ENCODE measurements at places on chromosomes 3 and 15.

DNA sequence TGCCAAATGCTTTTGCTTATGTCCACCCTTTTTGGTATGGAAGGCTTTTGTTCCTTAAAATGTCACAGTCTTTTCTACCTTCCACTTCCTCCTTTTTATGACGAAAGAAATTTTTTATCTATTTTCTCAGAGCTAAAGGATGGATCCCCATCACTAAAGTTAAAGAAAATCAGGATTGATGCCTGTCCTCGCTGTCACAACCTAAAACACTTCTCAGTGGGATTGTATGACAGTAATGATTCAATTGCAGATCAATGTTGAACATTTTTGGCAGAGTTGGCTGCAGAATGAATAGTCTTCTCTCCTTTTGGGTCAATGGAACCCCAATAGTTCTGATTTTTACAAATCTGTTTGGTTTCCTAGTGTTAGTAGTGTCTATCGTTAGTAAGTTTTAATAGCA, 549.8 kb upstream of the ROBO2 start:
- DNase-seq = no peak

DNA sequence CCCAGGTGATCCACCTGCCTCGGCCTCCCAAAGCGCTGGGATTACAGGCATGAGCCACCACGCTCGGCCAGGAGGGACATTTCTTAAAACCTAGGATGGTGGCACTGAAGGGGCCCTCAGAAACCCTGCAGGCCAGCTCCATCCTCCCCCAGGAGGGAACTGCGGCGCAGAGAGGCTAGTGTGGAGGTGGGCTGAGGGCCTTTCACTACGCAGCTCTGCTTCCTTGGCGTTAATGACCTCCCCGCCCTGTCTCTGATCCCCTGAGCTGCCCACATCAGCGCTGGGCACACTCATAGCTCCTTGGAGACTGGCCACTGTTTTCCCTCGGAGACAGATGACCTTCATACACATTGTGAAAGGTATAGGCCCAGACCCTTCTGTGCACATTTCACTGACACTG, 46.2 kb upstream of the MAGEF1 start:
- no peak for DNase-seq

GRCh38 chr3:108150200-108150599, 59.4 kb upstream of the CD47 start:
- DNase-seq = no peak

- no peak for DNase-seq
Measured at GRCh38 chr15:86355801-86356200, 276.1 kb downstream of the AGBL1 start.

DNA sequence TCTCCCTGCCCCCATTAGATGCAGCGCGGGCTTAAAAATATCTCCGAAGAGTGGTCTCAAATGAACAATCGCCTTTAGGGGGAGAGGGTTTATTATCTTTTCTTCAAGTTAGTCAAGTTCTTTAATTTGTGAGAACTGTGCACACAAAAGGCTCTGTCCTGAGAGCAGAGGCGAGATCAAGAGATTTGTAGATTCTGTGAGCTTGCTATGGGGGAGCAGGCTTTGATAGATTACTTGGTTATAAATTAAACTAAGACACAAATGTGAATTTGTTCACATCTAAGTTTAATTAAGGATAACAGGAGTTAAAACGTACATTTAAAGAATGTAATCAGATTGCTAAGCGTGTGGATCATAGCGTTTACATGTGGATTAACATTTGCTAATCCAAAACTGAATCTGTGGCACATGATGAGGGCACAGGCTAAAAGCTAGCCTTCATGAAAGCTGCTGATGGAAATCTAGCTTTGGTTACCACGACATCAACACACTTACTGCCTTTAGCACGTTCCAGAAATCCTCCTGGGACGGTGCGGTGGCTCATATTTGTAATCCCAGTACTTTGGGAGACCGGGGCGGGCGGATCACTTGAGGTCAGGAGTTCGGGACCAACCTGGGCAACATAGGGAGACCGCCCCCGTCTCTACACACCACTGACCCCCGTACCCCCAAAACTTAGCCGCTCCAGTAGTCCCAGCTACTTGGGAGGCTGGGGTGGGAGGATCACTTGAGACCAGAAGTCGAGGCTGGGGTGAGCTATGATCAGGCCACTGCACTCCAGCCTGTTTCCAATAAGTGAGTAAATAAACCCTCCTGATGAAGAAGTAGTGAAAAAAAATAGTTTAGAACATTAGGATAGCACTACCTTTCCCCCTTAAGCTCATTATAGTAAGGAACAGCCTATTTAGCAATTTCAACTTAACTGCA, 1.0 kb upstream of the PRTG start:
- DNase-seq = no peak

DNA sequence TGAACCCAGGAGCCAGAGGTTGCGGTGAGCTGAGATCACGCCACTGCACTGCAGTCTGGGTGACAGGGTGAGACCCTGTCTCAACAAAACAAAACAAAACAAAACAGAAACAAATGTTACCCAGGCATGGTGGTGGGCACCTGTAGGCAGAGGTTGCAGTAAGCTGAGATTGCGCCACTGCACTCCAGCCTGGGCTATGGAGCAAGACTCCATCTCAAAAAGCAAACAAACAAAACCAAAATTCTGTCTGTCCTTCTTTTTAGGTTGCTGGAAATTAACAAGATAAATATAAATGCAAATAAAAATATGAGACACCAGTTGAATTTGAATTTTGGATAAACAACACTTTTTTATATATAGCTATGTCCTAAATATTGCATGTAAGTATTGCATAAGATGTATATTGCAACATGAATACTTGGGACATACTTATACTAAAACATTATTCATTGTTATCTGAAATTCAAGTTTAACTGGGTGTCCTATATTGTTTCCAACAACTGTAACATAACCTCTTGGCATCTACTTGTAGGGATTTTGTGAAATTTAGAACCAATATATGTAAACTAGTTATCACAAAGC, 4.7 kb upstream of the CEP97 start:
- no peak for DNase-seq

- DNase-seq = no peak
Measured at GRCh38 chr15:93920204-93920603, 311.2 kb upstream of the MCTP2 start.

DNA sequence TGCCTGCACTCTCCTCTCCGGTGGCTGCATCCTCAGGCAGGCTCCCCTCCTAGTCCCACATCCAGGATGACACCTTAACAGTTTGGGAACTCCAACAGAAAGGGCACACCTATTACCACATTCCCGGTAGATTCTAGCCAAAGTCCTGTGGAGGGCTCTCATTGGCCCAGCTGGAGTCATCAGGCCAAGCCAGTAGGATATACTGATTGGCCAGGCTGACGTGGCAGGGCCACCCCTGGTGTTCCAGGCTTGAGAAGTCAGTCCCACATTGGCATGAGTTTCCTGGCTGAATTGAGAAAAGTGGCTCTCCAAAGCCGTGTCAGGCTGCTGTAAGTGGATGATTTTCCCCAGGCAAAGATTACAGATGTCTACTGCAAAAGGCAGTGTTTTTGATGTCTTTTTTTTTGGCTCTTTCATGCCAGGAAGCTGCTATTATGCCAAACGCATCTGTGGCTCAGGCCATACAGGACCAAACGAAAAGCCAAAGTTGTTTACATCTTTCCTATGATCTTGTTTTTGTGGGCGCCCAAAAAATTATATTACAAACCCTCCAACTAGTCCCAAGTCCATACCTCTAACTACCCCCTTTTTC, 6.6 kb upstream of the BLM start:
- DNase-seq = no peak

- no peak for DNase-seq
Measured at GRCh38 chr15:101173233-101174119, 78.4 kb downstream of the CHSY1 start.

GRCh38 chr15:67033012-67033411, 32.4 kb upstream of the SMAD3 start:
- peak; percentile 21 for DNase-seq

DNA sequence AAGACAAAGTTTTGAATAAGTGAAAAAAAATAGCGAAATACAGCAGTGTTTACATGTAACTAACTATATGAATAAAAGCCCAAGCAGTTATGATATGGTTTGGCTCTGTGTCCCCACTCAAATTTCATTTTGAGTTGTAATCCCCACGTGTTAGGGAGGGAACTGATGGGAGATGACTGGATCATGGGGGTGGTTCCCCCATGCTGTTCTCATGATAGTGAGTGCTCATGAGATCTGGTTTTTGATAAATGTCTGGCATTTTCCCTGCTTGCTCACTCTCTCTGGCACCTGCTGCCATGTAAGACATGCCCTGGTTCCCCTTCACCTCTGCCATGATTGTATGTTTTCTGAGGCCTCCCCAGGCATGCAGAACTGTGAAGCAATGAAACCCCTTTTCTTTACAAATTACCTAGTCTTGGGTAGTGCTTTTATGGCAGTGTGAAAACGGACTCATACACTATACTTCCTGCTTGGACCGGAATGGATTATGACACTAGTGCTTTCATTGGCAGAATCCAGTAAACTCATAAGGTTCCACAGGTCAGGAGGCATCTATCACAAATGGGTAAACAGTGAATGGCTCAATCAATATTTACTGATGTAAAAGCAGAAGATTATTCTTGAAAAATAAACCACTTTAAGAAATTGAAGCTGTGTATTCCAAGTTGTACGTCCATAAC, 192.1 kb downstream of the CBLB start:
- DNase-seq = no peak

- DNase-seq = no peak
Measured at GRCh38 chr3:25885544-25885943, 95.7 kb downstream of the OXSM start.

DNA sequence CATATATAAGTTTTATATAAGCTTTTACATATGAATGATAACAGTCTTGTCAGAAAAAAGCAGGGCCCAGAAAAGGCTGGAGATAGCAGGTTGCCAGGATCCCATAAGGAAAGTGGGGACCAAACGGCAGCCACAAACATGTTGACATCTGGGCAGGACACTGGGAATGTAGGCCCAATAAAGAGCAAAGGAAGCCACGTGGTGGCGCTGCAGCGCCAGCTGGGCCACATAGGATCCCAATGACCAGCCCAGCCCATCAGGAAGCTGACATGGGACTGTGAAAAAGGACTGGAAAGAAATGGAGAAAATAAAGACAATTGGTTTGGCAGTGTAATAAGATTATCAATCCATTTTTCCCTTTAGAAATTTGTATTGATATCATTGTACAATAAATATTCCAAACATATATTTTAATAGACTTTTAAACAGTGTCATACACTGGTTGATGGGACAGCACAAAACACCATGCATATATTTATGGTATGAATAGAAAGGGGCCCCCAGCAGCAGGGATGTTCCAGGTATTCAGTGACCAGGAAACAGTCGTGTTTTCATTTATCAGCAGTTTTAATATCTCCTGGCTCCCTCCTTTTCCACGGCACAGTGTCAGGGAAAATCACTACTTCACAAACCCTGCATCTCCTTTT, 89.0 kb upstream of the STRIT1 start:
- no peak for DNase-seq

DNA sequence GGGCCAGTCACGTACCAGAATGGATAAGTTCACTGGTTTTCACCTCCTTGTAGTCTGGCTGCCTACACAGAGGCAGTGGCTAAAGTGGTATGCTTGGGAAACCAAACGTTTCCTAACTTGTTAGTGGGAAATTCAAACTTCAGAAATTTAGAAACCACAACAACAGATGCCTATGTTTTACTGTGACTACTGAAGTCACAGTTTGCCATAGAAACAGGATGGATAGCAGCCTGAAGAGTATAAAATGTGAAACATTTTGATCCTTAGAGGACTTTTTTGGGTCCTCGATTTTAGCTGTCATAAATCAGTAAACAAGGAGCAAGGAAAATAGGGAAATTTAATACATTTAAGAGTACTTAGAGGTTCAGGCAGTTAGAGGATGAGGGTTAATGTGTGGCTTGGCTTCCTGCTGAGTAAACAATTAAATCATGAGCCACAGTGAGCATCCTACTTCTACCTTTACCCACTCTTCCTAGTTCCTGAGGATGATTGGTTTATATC, 48.6 kb downstream of the CMSS1 start:
- DNase-seq = no peak

DNA sequence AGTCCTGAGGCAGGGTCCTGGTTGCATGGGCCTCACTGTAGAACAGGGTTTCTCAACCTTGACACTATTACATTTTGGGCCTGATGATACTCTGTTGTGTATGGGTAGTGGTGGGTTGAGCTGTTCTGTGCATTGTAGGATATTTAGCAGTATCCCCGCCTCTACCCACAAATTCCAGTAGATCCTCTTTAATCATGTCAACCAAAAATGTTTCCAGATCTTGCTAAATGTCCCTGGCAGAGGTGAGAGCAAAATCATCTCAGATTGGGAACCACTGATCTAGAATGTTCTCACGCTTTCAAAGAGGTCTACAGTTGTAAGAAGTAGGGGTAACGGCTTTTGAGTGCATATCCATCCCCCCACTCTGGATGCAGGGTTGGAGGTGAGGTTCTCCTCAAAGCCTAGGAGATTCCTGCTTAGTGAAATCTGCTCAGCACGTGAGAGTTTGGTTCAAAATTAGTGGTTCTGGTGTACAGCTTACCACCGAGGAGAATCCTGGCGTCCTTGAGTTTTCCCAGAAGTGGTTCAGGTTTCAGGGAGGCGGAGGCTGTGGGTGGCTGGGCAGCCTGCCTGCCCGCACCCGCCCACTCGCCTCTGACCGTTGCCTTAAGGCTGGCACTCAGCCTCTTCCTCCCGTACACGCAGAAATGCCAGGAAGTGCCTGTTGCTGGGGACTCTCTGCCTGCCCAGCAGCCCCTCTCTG, 5.3 kb downstream of the ACVR2B start:
- DNase-seq = no peak

DNA sequence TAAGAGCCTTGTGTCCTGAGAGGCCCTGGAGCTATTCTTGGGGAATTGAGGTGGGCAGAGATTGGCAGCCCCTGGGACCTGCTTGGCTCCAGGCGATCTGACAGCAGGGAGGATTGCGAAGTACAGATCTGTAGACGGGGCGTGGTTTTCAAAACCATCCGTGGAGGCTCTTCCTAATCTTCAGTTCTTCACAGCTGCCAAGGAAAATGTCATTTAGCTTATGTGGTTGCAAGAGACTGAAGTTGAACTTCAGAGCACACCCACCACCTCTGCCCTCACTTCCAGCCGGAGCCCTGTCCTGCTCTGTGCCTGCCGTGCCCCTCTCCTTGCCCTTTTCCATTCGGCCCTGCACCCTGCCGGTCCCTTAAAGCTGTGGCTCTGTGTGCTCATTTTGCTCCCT, 12.9 kb downstream of the NISCH start:
- no peak for DNase-seq

- DNase-seq = no peak
Measured at GRCh38 chr15:100842756-100843730, 36.6 kb upstream of the ALDH1A3 start.

DNA sequence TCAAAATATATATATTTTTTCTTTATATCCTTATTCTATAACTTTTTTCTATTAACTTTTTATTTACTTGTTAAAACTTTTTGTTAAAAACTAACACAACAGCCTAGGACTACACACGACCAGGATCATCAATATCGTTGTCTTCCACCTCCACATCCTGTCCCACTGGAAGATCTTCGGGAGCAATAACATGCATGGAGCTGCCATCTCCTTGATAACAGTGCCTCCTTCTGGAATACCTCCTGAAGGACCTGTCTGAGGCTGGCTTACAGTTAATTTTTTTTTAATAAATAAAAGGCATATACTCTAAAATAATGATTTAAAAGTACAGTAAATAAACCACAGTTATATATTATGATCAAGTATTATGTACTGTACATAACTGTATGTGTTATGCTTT, 58.9 kb downstream of the SFMBT1 start:
- DNase-seq = no peak

- DNase-seq = no peak
Measured at GRCh38 chr3:78406396-78406795, 1361.4 kb downstream of the ROBO1 start.

- no peak for DNase-seq
Measured at GRCh38 chr15:50735156-50735555, 30.4 kb downstream of the SPPL2A start.

All from effector memory CD8-positive, alpha-beta T cell (primary cell).